ENCODE measurements at places on chromosomes 2 and 18.
A peak's percentile ranks its signal among the peaks of the same experiment; 100 is the strongest.

GRCh38 chr2:12493031-12493513, 223.7 kb upstream of the TRIB2 start:
- DNase-seq, result peak; percentile 18

- DNase-seq, result no peak
These were observed 30.0 kb downstream of the RNF125 start for GRCh38 chr18:32048507-32049091.

- DNase-seq, result no peak
These were observed 68.1 kb downstream of the NEDD4L start for GRCh38 chr18:58112174-58112573.

GRCh38 chr2:215270118-215270451, 41.8 kb upstream of the ATIC start:
- no peak for DNase-seq

GRCh38 chr2:127762846-127763245, 48.1 kb downstream of the WDR33 start:
- DNase-seq, result no peak

GRCh38 chr2:6370753-6371551, 494.8 kb downstream of the CMPK2 start:
- DNase-seq, result no peak

DNA sequence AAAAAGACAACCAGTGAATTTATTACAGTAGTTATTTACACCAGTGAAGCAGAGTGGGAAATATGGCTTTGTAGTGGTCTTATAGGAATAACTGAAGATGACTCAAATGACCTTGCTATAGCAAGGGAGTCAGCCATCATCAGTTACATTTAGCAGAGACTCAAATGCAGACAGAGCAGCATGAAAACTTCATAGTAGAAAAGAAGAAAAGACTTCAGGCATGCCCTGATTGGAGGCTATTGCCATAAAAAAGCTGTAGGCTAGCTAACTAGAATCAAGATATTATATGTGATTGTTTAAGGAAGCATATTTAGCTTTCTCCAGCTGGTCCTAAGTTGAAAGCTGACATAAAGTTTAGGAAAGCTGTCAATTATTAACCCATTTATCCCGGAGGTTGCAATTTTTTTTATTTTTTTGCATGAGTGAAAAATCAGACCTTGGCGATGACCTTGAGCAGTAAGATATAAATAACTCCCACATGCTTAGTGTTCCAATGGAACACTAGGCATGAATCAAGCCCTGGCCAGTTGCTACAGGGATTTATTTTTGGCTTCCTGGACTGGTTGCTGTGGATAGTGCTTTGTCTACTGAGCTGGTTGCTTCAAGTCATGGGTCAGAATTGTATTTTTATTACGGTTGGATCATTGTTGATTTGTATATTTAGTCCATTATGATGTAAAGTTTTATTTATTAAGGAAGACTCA, 675.6 kb upstream of the VRK2 start:
- no peak for DNase-seq

DNA sequence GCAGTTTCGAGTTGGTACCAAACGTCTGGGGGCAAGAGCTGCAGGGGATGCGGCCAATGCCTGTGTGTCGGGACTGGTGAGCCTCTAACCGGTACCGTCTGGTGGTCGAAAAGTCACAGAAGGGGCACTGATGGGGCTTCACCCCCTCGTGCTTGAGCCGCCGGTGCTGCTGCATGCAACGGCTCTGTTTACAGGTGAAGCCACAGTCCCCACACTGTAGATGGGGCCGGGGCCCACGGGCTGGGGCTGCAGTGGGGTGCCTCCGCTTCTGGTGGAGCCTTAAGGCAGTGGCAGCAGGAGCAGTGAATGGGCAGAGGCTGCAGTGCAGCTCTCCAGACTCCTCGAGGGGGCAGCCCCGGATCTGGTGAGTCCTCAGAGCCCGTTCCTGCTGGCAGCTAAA, 16.6 kb downstream of the ZNF142 start:
- no peak for DNase-seq

DNA sequence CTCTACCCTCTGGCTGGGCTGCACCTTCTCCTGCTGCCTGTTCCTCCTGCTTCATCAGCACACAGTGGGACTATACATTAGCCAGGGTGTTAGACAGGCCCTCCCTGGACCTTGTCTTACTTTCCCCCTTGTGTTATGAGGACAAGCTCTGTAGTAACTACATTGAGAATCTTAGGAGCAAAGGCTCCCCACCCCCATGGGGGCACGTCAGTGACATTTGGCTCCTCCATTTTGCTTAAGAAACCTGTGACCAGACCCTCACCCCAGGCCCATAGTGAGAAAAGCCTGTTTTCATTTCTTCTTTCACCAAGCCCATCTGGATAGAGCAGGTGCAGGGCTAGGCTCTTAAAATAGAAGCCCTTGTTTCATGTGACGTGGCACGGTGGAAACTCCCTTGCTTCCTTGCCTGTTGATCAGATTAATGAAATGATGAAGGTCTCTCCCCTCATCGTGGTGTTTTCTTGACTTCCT, 146.7 kb downstream of the RPIA start:
- DNase-seq, result no peak

- no peak for DNase-seq
These were observed 1.2 kb upstream of the MRO start for GRCh38 chr18:50820901-50821520.

GRCh38 chr2:116366212-116366611, 1448.3 kb upstream of the DDX18 start:
- DNase-seq, result no peak

GRCh38 chr18:1483385-1483784, 578.7 kb downstream of the ADCYAP1 start:
- no peak for DNase-seq

DNA sequence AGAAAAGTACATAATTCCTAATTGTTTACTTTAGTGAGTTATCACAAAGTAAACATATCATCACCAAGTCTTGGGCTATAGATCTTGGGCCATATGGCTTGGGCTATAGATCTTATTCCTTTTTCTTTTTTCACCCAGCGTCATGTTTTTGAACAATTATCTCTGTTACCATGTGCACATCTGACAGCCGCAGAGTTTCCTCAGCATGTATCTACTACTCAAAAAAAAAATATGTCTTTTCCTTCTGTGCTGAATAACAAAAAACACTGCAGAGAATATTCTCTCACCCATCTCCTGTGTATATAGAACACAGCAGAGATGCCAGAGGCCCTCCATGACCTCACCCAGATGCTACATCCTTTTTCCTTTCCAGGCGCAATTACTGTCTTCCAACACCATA, 76.2 kb upstream of the MYO3B start:
- DNase-seq, result no peak

DNA sequence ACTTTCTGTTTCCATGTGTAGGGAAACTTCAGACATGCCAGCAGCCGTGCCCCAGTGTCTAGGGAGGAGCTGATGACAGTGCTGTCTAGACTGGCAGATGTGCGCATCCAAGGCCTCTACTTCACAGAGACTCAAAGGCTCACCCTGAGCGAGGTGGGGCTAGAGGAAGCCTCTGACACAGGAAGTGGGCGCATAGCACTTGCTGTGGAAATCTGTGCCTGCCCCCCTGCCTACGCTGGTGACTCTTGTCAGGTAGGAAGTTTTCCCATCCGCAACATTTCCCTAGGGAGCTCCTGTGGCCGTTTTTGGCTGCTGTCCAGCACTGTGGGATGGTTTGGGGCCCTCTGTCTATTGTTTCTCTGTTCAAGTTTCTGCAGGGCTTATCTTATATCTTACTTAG, 143.1 kb upstream of the TTC39C start:
- DNase-seq, result peak; percentile 71

- DNase-seq, result no peak
These were observed 89.7 kb downstream of the SPTBN1 start for GRCh38 chr2:54545702-54546450.

- DNase-seq, result peak; percentile 64
These were observed 91.7 kb upstream of the RMDN2 start for GRCh38 chr2:37833423-37833822.

DNA sequence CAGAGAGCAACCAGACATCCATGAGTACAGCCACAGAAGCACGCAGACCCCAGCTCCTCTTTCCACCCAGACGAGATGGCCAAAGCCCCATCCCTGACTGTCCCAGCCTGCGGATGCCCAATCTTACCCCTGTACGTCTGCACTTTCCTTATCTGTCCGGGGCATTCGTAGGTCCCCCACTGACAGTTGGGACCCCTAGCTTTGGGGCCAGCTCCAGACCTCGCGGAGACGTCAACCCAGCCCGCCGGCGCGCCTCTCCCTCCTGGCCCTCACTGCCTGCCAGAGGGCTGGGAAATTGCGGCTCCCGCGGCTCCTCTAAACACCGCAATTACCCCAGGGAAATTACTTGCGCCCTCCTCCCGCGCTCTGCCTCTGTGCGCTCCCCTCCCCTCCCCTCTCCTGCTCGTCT, 2.3 kb downstream of the ECEL1 start:
- DNase-seq, result no peak

GRCh38 chr2:238920601-238921001, 72.7 kb downstream of the TWIST2 start:
- no peak for DNase-seq

- peak; percentile 48 for DNase-seq
These were observed 41.0 kb upstream of the MGAT4A start for GRCh38 chr2:98771721-98772524.

DNA sequence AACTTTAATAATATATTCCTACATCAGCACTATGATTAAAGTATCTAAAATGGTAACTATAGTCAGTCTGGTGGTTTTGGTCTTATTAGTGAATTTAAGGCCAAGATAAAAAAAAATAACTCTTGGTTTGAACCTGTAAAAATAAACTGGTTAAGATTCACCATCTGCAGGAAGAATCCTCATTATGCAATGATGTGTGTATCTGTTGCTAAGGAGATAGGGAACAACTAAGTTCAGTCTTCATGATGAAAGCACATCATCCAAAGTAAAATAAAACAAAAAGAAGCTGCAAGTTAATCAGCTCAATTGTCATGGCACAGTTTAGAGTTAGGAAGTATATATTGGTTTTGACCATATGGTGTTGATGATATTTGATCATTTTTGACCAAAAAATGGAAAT, 466.0 kb downstream of the NYAP2 start:
- no peak for DNase-seq

GRCh38 chr2:129936334-129936934, 43.0 kb upstream of the RAB6C start:
- peak; percentile 51 for DNase-seq

DNA sequence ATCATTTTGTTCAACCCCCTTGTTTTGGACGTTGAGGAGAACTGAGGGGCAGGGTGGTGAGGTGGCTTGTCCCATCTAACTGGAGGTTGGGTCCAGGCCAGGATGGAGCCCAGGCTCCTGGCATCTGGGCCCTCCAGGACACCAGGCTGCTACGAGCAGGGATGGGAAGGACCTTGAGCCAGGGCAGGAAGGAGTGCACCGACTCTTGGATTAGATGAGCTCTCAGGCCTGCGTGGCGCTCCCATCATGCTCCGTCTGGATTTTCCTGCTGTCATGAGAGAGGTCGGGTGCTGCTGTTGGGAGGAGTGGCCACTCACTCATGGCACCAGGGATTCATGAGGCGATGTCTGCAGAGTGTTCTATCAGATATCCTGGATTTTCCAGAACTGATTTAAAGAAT, 18.3 kb upstream of the ALLC start:
- DNase-seq, result no peak

- DNase-seq, result no peak
These were observed 42.9 kb downstream of the MYO7B start for GRCh38 chr2:127578411-127578810.

DNA sequence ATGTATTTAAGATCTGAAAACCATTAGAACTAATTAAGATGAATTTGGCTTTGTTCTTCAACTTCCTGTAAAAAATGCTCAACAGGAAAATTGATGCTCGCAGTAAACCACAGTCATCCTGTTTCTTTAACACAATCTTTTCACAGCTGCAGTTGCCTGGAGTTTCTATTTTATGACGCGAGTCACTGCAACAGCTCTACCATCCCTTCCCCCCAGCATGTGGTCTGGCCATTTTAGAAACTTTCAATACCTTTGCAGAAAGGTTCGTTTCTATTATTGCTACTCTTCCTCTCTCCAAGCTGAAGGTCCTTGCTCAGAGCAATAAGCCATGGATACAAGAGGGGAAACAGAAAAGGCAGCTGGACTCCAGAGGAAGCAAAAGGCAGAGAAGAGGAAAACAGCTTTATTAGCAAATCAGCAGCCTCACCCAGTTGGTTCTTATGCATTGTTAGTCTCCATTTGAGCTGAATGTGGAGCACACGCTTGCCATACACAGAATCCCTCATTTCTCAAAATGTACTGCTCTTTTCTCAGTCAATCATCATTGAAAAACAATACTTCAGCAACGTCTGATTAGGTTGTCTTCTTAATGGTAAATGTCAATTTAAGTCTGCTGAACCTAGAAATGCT, 3.9 kb downstream of the WIPF1 start:
- peak; percentile 60 for DNase-seq

- DNase-seq, result no peak
These were observed 9.7 kb downstream of the MYO7B start for GRCh38 chr2:127545189-127545588.

- no peak for DNase-seq
These were observed 276.9 kb upstream of the ERBB4 start for GRCh38 chr2:212815453-212815852.

- DNase-seq, result no peak
These were observed 10.3 kb downstream of the CYP1B1 start for GRCh38 chr2:38065502-38066135.

GRCh38 chr2:232319803-232320442, 58.6 kb upstream of the ALPP start:
- DNase-seq, result no peak

- DNase-seq, result no peak
These were observed 269.0 kb downstream of the DCDC2C start for GRCh38 chr2:3972377-3972776.

DNA sequence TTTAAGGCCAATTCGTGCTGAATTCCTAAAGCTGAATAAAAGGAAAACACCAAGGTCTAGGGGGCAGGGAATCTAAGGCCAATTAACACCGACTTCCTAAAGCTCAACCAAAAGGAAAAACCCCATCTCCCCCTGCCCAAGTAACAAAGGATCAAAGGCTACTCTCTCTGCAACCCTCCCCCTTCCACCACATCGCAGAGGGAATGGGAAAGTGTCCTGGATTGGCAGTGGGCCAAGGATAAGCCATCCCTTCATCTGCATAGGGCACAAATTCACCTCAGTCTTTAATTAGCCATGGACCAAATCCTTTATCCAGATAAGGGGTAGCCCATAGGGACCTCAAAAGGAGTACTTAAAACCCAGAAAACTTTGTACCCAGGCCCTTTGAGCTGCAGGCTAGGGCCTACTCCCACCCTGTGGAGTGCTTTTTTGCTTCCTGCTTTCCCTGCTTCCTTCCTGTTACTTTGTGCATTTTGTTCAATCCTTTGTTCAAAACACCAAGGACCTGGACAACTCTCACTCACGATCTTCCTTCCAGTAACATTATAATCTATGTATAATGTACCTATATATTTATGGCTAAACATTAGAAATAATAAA, 2119.8 kb upstream of the CELF4 start:
- DNase-seq, result no peak

DNA sequence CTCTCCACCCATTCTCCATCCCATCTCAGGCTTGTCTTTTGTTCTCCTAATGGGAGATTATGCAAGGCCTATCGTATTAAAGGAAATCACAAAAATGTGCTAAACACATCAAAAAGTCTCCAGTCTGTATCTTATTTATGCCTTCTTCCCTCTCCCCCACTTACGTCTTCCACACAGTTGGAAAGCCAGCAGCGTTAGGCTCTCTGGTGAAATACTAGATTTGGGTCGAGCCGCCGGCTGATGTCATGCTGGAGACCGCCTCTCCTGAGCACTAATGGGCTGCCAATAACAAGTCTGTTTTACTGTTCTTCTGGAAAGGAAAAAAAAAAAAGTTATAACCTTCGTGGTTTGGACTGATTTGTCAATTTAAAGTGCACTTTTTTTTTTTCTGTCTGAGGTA, 182.7 kb upstream of the SIX2 start:
- DNase-seq, result no peak

GRCh38 chr2:140862181-140862580, 1268.6 kb downstream of the LRP1B start:
- no peak for DNase-seq

All from activated CD8-positive, alpha-beta memory T cell treated with anti-CD3 and anti-CD28 coated beads, Interleukin-2, amount 50 U/mL, for 4 hours (primary cell).